ENCODE measurements at places on chromosomes 16 and 17. TPM values are rescaled to one million over a fixed set of nuclear protein-coding genes. Genes with fewer than 3 reads are reported as not detected.

Gene COL1A1
- total RNA-seq: 1.2 TPM

Gene MT1M
- total RNA-seq: 5.2 TPM

Gene CLEC3A
- not detected for total RNA-seq

Gene NOMO2
- total RNA-seq: 92.3 TPM

Gene GLP2R
- total RNA-seq: not detected

Gene CASKIN2
- 8.3 TPM for total RNA-seq

Gene WNT9B
- total RNA-seq: not detected

Gene UTS2R
- not detected for total RNA-seq

Gene PRAC2
- total RNA-seq: not detected

Gene HEATR9
- not detected for total RNA-seq

Gene TMED6
- not detected for total RNA-seq

Gene VMO1
- total RNA-seq: 0.19 TPM

Gene NTN3
- total RNA-seq: 0.09 TPM

Gene ECI1
- total RNA-seq: 25.7 TPM

Gene COPZ2
- 5.3 TPM for total RNA-seq

Gene GAS2L2
- total RNA-seq: under 0.01 TPM

Gene SLC35G6
- total RNA-seq: not detected

Gene TBC1D16
- 42.9 TPM for total RNA-seq

Gene NKD1
- total RNA-seq: under 0.01 TPM

Gene PKMYT1
- total RNA-seq: 4.2 TPM

Gene PCGF2
- total RNA-seq: 4.9 TPM

Gene TBX6
- 0.09 TPM for total RNA-seq

Gene RND2
- total RNA-seq: 0.18 TPM

Gene CCL1
- 0.09 TPM for total RNA-seq

Gene EVPLL
- total RNA-seq: not detected

Gene TMEM107
- 11.6 TPM for total RNA-seq

Gene KCNAB3
- 0.27 TPM for total RNA-seq

Gene ALOX12B
- total RNA-seq: not detected

Gene TBC1D3H
- not detected for total RNA-seq

Gene MT1A
- total RNA-seq: 3.3 TPM

Gene NPIPA8
- total RNA-seq: 0.47 TPM

Gene LDHD
- total RNA-seq: 1.4 TPM

Gene RAMP2
- total RNA-seq: 2.7 TPM

Gene ZFPM1
- 1.7 TPM for total RNA-seq

Gene DHRS7C
- total RNA-seq: not detected

Gene LPCAT2
- total RNA-seq: 42.9 TPM

Gene DOC2B
- total RNA-seq: 1.3 TPM

Gene KCTD19
- total RNA-seq: 0.09 TPM

Gene CCDC144A
- total RNA-seq: 27.3 TPM

Gene PSMB10
- total RNA-seq: 69.1 TPM

Gene CCL13
- not detected for total RNA-seq

Gene ZNF750
- total RNA-seq: 0.09 TPM

Gene CYGB
- total RNA-seq: 5.0 TPM

Gene DNASE1L2
- total RNA-seq: 0.94 TPM

Gene DBF4B
- 4.3 TPM for total RNA-seq

Gene OR2C1
- total RNA-seq: not detected

Gene TEX14
- total RNA-seq: under 0.01 TPM

Gene EXOC3L1
- total RNA-seq: 2.4 TPM

Measured in endothelial cell of coronary artery (primary cell).